ENCODE measurements at places on chromosomes 16 and 17.

GRCh38 chr16:4593086-4593485 is 21.6 kb downstream of the UBALD1 start:
- DNase-seq = no peak

DNA sequence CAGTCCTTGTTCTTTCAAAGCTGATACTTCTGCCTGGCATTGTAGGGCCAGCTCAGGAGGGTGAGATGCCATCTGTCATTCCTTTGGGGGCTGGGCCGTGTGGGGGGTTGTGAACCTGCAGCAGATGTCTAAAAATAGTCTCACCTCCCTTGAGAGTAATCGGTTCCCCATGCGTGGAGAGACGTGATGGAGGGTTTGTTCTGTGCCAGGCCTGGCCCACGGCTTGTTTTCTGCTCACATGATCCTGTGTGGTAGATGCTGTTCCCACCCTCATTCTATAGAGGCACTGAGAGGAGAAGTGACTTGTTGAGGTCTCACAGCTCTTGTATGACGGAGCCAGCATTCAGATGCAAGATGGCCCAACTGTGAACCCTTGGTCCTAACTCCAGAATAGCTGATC is 4.6 kb downstream of the IRF8 start:
- no peak for DNase-seq

GRCh38 chr17:73356561-73357170 is 44.9 kb upstream of the CDC42EP4 start:
- no peak for DNase-seq

GRCh38 chr16:88649924-88650748 is 717 bp downstream of the CYBA start:
- DNase-seq = no peak

GRCh38 chr16:55773859-55774549 is 58.9 kb downstream of the CES1 start:
- no peak for DNase-seq

GRCh38 chr16:49452108-49452507 is 78.5 kb downstream of the C16orf78 start:
- DNase-seq = no peak

DNA sequence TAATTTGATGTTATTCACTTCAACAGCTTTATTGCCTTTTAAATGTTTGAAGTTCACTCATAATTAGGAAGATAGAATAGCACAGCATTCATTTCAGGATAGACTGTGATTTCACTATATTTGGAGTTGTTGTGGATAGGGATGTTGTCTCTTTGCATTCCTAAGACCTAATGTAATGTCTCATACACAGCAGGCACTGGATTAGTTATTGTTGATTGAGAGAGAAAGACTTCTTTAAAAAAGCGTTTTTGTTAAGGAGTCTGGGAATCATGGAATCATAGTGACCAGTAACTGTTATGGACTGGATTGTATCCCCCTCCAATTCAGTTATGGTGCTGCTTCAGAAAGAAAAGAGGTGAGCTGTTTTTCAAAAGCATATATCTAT is 122.0 kb downstream of the USP22 start:
- no peak for DNase-seq

DNA sequence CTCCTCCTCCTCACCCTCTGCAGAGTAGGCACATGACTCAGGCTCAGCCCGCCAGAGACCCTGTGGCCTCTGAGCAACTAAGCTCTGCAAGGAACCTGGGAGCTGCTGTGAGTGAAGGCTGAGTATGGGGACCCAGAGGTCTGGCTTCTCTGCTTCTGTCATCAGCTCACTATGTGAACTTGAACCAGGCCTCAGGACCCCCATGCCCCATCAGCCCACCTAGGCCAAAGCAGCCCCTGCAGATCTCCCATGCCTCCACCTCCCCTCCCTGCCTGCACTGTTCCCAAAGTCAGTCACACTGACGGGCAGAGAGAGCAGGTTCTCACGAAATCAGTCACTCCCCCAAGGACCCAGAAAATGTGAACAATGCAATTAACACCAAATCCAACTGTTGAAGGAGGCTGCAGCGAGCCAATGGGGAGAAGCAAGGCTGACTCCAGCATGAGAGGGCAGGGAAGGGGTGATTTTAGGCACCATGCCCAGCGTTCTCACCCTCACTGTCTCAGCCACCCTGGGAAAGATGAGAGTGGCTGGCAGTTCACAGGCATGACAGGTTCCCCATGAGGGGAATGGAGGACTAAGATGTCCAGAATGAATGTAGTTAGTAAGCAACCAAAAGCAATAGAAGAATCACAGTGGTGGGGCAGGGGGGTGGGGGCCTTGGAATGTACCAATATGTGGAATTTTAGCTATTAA is 60.6 kb downstream of the BEAN1 start:
- no peak for DNase-seq

DNA sequence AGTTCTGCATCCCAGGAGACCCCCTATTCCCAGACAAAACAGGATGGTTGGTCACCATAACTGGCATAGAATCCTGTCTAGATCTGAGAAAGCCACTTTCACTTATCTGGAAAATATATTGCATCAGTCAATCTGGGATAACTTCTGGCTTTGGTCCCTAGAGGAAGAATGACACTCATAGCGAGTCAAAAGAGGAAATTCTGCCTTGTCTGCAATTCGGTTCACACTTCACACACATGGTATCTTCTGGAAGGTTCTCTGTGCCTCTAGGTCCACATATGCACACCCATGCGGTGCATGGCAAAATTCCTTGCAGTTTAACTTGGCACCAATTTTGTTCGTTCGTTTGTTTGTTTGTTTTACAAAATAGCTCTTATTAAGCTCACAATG is 49.2 kb upstream of the WSCD1 start:
- no peak for DNase-seq

DNA sequence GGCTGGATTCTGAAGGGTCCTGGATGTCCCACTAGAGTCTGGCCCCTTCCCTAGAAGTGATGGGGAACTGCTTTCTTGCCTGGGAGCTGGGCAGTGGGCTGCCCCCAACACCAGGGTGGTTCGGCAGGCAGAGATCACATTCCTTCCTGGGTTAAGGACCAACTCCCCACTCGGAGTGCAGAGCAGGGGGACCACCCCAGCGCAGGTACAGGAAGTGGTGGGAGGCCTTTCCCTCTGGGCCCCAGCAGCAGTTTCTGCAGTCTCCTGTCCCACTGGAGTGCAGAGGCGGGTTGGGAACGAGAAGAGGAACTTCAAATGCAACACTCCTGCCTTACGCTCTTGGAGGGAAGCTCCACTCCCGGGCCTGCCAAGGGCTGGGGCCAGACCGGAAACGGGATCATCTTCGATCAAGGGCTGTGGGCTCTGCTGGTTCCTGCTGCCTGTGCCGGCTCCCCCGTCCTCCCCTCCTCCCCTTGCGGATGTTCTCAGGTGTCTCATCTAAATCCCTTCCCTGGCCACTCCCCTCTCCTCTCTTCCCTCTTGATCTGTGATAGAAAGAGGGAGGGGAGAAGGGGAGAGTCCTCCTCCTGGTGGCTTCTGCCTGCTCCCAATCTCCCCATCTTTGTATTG is 9.0 kb upstream of the NGFR start:
- no peak for DNase-seq

- no peak for DNase-seq
These were observed 105.0 kb downstream of the TANGO6 start for GRCh38 chr16:68948230-68948910.

DNA sequence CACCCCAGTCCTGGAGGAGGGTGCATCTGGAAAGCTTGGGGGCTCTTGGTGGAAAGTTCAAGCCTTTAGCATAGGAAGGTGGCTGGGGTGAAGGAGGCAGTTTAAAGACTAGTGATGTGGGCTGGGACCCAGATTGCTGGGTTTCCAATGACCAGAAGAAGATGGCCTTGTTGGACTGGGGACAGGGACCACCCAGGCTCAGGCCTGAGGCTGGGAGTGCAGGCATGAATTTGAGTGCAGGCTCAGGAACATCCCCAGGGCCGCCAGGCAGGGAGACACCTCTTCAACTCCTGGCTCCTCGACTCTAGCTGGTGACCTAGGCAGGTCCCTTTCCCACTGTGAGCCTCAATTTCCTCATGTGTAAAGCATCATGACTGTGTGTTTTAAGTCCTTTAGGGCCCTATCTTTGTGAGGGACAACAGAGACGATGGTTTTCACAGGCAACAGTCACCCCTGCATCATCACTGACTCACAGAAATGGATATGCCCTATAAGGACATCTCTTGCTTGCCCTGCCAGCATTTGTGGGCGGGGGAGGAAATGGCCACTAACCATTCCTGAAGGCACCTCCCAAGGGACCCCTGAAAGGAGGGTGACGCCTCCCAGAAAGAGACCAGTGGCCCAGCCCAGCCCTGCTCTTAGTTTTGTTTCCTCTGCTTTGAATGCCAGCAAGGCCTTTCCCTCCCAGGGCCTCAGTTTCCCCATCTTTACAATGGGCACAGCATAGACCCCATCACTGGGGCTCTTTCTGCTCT is 11.1 kb downstream of the NLRC5 start:
- no peak for DNase-seq

- no peak for DNase-seq
These were observed 14.6 kb downstream of the ANKRD40 start for GRCh38 chr17:50693036-50693682.

GRCh38 chr17:46053911-46054534 is 55.0 kb downstream of the STH start:
- no peak for DNase-seq

GRCh38 chr16:15708096-15708495 is 58.1 kb downstream of the NDE1 start:
- no peak for DNase-seq

- DNase-seq = no peak
These were observed 40.9 kb downstream of the USP10 start for GRCh38 chr16:84740596-84741116.
